GOT3 (cell line): ENCODE measurements at places on chromosomes 12 and 14.

DNA sequence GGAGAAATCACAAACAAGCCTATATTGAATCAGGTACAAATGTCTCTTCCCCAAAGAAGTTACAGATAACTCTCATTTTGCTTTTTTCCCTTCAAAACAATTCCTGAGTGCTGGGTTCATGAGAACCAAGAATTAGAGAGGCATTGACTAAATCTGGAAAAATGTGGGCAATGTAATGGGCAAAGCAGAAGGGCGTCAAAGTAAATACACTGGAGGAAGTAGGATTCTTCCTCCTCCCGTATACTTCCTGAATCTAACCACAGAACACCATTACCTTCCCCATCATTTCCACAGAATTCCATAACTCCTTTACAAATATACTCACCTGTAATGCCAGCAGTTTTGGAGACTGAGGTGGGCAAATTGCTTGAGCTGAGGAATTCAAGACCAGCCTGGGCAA is 3.0 kb upstream of the RBMS2 start:
- no peak for DNase-seq

DNA sequence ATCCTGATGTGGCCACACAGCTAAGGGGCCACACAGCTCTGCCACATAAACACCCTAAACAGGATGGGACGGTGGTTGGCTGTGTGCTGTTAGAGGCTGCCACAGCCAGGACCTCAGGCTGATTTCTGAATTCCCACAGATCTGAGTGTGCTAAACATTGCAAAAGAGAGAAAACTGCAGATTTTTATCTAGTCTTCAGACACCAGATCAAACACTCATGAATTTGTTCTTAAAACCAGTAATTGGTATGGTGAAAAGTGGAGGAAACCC is 190.7 kb downstream of the MON2 start:
- DNase-seq = no peak

DNA sequence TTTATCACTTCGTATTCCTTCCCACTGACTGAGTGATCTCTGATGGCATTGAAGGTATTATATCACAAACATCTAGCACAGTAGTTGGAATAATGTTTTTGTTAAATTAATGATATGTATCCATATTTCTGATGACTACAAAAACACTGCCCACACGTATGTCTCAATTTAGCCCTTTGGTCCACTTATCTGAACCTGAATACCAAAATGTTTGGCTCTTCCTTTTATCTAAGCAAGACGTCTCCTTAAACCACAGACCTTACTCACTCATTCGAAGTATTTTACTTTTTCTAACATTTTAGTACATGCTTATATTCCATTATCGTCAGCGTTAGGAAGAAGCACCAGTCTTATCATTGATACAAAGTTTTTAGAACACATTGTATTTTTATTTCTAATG is 126.4 kb downstream of the PIK3C2G start:
- DNase-seq = no peak

GRCh38 chr12:81987371-81987770 is 228.2 kb upstream of the PPFIA2 start:
- DNase-seq = no peak

- DNase-seq = no peak
These were observed 38.0 kb downstream of the CCDC85C start for GRCh38 chr14:99566009-99566389.

GRCh38 chr12:92786045-92786444 is 83.3 kb downstream of the PLEKHG7 start:
- DNase-seq = no peak

DNA sequence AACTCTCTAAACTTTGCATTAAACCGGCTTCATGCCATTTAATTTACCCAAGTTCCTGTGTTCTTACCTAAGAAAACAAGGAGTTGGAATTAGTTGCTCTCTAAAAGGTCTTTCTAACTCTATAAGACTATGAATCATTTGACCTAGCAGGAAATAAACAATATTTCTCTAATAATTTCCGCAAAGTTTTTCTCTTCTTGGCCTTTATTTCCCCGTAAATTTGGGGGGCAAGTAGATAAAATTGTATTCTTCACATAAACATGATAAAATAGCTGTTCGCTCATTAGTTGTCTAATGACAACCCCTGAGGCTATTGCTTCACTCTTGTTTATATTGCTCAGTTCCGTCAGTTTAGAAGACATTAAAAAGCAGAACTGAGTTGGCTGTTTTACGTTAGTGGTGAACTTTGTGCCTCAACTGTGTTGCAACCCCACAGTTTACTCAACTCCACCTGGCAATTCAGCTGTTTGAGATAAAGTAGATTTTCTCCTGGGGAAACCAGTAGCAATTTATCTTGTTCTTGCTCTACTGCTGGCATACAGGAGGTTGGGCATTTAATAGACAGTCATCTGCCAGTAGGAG is 74.7 kb downstream of the BTG1 start:
- no peak for DNase-seq

GRCh38 chr14:95189367-95190132 is 32.2 kb upstream of the DICER1 start:
- no peak for DNase-seq
